Retinal pigment epithelial cell (primary cell): ENCODE measurements at places on chromosomes 13 and 19.

DNA sequence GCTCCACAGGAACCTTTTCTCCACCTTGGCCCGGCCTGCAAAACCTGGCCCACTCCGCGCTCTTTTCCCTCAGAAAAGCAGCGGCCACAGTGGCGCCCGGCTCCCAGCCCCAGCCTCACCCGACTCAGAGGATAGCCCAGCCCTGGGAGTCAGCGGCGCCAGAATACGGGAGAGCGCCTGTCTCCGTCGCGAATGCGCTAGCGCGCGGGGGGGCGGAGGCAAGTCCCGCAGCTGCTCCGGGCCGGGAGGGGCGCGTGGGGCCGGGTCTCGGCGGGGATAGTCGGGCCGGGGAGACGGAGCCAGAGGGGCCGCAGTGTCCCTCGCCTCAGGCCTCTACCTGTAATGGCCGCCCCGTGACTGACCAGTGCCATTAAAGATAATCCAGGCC lies at the start of gene ZFP30:
Gene ZFP30, minus strand, starts transcription at position 165 of the 388 bp plus-strand sequence. CDS start 7,643 bp downstream, outside the sequence.
- peak; percentile 30 for DNase-seq

DNA sequence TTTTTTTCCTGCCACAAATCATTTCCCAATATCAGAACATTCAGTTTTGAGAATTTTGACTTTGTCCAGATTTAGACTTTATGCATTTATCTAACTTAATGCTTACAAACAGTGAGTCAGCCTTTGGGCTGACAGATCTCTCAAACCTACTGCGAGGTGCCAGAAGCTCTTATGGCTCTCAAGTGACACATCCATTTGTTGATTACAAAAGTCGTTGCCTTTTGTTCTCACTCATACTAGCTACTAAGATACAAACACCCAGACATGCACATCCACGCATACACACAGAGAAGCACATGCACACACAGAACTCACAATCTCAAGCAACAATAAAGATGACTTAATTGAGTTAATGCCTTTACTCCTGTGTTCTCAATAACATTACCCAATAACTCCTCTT lies 1147.5 kb downstream of the DIAPH3 start:
- no peak for DNase-seq

DNA sequence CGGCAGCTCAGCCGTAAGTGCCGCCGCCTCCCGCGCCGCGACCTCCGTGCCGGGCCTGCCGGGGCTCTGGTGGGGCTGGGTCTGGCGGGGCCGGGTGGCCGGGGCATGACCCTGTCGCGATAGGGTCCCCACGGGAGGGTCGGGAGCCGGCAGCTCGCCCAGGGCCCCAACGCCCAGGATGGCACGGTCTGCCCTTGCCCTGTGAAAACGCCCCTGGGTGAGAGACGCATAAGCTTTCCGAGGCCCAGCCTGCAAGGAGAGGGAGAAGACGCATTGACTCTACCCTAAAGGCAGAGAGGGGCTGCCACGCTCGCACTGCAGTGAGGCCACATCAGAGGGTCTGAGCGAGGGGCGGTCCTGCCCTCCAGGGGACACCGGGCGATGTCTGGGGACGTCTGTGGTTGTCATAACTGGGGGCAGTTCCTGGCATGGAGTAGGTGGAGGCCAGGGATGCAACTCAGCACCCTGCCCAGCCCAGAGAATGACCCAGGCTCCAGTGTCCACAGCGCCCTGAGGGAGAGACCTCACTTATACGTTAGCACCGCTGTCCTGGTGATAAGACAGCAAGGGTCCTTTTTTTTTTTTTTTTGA lies 539 bp downstream of the ZNF554 start:
- no peak for DNase-seq

DNA sequence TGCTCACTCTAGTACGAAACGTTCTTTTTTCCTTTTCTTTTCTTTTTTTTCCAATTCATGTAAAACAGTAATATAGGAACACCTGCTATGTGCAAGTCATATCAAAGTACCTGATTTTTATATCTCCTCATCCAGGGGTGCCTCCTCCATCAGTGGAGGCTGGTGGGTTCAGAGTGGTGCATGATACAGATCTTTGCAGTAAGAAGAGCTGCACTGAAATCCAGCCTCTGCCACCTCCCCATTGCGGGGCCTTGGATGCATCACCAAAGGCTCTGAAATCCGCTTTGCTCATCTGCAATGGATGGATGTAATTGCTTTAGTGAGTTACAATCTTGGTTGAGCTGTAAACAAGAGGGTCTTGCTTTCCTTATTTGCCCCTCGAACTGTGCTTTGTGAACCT lies 38.3 kb downstream of the GPR12 start:
- no peak for DNase-seq

DNA sequence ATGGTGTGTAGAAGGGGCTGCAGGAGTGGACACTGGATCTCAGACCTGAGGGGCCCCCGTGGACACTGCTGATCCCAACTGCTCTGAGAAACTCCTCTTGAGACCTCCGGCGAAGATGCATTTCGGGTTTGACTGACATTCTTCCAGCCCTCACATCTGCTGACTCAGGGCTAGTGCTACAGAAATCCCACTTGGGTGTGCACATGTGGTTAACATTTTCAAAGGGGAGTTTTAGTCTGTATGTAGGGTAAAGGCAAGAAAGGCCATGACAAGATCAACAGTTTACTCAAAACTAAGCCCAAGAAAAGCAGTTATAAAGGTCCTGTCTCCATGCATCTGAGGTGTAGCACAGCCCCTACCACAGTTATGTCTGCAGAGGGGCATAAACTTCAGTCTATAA lies 31.2 kb downstream of the DLEU7 start:
- no peak for DNase-seq

- DNase-seq: no peak
Observed at GRCh38 chr19:28500296-28500695, 712.7 kb downstream of the UQCRFS1 start.

DNA sequence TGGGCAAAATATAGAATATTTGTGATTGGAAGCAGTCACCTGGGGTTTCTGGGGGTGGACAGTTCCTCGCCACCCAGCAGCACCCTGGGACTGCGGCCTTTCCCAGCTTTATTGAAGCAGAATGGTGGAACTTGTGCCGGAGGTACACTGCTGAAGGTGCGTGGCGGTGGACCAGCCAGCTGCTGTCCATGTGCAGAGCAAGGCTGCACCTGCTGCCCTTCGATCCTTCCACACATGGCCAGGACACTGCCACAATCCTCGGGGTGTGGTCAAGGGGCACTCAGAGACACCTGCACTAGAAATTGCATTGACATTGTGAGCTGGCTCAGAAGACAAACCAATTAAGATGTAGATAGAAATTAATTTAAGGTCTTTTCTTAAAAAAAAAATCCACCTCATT lies 11.4 kb upstream of the GPI start:
- DNase-seq: no peak

DNA sequence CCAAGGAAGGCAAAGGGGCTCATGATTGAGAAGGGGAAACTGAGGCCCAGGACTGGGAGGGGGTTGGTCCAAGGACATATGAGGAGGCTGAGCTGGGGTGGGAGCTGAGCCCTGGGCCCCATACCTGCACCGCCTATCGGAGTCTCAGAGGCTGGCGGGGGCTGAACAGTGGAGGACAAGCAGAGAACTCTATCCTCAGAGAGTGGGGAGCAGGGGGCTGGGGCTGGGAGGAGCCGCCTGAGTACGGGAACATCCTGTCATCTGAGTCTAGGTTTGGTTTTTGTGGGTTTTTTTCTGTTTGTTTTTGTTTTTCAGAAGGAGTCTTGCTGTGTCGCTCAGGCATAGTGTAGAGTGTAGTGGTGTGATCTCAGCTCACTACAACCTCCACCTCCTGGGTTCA lies 6.2 kb downstream of the ARRDC2 start:
- DNase-seq: no peak

DNA sequence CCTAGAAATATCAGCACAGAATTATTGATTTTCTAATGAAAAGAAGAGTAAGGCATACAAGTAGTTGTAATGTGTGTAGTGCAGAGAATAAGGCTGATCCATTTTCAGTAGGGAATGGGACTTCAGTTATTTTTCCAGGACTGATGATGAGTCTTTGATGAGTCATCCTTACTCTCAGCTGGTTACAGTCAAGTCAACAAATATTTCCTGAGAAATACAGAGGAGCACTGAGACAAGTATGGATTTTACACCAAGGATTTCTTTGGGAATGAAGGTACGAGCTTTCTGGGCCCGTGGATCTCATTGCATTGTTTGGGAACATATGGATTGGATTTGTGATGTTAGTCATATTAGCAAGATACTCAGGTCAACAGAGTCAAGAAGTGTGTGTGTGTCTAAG lies 502.7 kb downstream of the FGF9 start:
- DNase-seq: no peak

DNA sequence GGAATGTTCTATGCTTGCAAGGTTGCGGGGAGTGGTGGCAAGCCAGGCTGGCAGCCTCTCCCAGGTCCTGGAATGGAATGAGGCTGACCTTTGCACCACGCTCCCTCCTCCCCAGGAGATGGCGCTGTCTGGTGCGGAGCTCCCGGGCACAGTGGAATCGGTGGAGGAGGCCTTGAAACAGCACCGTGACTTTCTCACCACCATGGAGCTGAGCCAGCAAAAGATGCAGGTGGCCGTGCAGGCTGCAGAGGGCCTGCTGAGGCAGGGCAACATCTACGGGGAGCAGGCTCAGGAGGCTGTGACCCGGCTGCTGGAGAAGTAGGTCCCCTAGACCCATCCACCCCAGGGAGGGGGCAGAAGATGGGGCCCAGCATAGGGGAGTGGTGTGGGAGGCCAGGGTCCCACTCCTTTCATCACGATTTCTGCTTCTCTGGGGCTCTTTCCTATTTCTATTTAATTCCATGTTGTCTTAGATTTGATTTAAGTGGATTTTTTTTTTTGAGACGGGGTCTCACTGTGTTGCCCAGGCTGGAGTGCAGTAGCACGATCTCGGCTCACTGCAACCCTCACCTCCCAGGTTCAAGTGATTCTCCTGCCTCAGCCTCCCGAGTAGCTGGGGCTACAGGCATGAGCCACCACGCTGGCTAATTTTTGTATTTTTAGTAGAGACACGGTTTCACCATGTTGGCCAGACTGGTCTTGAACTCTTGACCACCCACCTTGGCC lies 53.2 kb upstream of the SHKBP1 start:
- peak; percentile 53 for DNase-seq

- no peak for DNase-seq
Observed at GRCh38 chr13:34627509-34628208, 314.4 kb upstream of the NBEA start.

GRCh38 chr13:27641711-27642502 lies 20.2 kb downstream of the POLR1D start:
- DNase-seq: no peak

- DNase-seq: no peak
Observed at GRCh38 chr13:90696656-90697055, 650.8 kb upstream of the MIR17HG start.

GRCh38 chr19:16170134-16170533 lies 3.2 kb downstream of the CIB3 start:
- no peak for DNase-seq

- DNase-seq: no peak
Observed at GRCh38 chr19:51607077-51607476, 23.1 kb downstream of the SIGLEC5 start.

DNA sequence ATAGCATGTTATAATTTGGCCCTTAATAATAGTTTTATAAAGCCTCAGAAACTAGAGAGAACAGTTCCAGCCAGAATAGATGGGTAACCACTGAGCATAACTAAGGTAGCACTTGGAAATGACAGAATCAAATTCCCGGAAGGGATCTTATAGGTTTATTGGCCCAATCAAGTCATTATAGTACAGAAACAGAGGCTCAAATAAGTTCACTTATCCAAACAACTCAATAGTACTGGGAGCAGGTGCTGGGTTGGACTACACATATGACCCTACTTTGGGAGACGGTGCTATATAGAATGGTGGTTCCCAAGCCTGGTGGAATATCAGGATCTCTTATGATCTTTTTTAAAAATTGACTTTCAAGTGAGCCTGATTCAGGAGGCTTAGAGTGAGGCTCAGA lies 32.7 kb upstream of the OLFM4 start:
- no peak for DNase-seq

- DNase-seq: no peak
Observed at GRCh38 chr19:41939861-41940730, 11.8 kb upstream of the ERFL start.

GRCh38 chr19:39370735-39371134 lies 20.2 kb downstream of the PAF1 start:
- DNase-seq: no peak

- DNase-seq: no peak
Observed at GRCh38 chr19:45076029-45076850, at the start of gene ZNF296. Gene ZNF296, minus strand, starts transcription at chr19:45076478. Its CDS starts 105 bp downstream, at chr19:45076373.

DNA sequence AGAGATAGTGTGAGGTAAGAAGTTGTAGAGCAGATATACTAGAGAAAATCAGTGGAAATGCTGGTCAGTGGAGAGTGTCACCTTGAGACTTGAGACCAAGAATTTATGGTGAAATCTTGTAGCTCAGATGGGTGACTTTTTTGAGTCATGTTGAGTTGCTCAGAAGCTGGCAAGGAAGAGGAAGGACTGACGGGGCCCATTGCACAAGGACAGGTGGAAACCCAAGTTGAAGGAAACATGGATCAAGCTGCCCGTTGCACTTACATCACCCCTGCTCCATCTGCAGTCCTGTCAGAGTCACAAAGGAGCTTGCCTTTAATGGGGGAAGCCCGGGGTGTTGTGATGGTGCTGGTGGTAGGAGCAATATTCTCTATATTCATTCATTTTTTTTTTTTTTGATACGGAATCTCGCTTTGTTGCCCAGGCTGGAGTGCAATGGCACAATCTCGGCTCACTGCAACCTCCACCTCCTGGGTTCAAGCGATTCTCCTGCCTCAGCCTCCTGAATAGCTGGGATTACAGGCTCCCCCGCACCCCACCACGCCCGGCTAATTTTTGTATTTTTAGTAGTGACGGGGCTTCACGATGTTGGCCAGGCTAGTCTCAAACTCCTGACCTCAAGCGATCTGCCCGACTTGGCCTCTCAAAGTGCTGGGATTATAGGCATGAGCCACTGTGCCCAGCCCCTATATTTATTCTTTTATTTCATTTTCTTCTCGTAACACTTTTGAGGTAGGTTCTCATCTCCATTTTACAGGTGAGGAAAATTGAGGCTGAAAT lies 27.4 kb downstream of the UBAC2 start:
- no peak for DNase-seq

GRCh38 chr13:25179832-25180774 lies 8.0 kb upstream of the AMER2 start:
- DNase-seq: no peak

- DNase-seq: no peak
Observed at GRCh38 chr13:108342369-108343289, 73.1 kb downstream of the TNFSF13B start.

DNA sequence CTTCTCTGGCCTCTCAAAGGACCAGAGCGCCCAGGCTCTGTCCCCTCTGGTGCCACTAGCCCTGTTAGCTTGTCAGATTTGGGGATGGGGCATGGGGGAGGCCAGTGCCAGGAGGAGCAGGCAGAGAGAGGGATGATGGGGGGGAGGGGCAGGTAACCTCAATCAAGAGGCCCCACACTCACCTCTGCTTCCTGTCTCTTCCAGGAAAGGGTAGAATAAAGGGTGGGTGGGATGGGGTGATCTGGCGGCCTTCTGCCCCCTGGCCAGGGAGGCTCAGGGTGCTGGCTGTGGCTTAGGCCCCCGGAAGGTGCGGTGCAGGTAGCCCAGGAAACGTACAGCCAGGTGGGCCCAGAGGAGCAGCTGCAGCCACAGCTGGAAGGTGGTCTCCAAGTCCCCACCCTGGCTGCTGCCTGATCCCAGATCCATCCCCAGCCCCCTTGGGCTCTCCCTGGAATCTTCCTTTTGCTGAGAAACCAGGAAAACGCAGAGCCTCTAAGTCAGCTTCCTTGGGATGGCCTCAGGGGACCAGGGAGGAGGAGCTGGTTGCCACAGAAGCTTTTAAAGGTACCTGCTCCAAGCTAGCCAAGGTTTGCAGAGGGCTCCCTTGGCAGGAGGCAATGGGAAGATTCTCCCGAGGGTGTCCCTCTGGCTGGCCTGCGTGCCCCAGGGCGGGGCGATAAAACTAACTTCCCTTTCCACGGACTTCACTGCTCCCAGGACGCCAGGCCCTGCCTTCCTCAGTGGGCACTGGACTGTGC lies 5.3 kb downstream of the PRKACA start:
- DNase-seq: no peak
